ENCODE measurements at places on chromosomes 12 and 14.

DNA sequence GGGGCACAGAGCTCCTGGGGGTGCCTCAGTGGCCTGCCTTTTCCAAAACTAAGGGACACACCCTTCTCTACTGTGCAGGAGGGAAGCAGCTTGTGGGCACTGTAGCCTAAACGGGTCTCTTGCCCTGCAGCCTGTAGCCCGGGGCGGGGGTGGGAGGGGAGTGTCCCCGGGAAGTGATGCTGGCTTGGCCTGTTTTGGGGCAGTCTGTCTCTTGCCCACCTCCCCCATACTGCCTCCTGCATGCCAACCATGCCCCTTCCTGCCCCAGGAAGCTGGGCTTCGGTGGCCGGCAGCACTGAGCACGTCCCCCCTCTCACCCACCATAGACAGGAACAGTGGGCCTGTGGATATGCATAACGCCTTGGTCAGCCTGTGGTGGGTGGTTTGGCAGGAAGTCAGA, 43.4 kb downstream of the PRIMA1 start:
- DNase-seq: no peak

DNA sequence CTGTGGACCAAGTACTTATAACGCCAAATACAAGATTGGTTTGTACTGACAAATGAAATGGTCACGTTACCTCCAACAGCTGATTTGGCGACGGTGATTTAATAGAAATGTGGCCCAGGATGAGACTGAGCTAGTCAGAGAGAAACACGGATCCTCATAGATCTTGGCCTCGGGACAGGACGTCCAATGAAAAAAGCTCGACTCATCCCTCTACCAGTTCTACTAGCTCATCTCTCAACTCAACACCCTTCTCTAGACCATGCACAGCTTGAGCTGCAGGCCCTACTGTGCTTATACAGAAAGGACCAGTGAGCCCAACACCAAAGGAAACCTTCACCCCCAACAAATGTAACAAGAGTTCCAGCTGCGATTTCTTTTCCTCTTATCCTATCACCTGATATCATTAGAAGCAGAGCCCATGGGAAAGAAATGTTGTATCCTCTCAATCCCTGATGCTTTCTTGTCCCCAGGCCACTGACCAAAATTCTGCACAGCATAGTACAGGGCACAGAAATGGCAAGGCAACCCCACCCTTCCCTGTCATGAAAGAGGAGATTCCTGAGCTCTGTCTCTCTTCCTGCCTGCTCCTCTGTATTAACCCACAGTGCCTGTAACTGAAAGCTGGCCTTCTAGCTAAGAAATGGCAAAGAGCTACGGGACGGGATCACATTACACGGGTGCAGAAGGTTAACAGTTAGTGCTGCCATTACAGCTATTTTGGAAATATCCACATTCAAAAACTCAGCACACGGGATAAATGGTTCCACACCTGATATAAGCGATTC, 39.2 kb downstream of the DICER1 start:
- DNase-seq: no peak

- no peak for DNase-seq
Observed at GRCh38 chr14:22811722-22812121, 3.5 kb downstream of the SLC7A7 start.

- no peak for DNase-seq
Observed at GRCh38 chr12:81181691-81182090, 103.8 kb downstream of the ACSS3 start.

GRCh38 chr12:3178671-3179313, 101.6 kb downstream of the TSPAN9 start:
- no peak for DNase-seq
